ENCODE measurements at places on chromosomes 1 and 21.

DNA sequence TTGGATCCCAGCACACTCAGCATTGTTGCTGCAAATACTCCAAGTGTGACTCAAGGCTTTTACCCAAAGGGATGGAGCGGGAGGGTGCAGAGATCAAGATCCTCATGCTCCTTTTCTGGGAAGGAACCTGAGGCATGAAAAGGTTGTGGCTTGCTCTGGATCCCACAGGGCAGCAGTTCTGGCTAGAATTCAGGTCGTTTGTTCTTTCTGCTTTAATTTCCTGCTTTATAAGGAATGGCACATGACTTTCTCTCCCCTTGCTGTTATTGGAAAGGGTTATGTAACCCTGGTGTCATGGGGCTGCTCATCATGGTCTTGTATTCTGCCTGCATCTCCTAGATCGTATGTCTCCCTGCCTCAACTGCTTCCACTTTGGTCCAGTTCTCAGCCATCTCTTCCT lies 101.6 kb downstream of the NOS1AP start:
- DNase-seq: no peak

DNA sequence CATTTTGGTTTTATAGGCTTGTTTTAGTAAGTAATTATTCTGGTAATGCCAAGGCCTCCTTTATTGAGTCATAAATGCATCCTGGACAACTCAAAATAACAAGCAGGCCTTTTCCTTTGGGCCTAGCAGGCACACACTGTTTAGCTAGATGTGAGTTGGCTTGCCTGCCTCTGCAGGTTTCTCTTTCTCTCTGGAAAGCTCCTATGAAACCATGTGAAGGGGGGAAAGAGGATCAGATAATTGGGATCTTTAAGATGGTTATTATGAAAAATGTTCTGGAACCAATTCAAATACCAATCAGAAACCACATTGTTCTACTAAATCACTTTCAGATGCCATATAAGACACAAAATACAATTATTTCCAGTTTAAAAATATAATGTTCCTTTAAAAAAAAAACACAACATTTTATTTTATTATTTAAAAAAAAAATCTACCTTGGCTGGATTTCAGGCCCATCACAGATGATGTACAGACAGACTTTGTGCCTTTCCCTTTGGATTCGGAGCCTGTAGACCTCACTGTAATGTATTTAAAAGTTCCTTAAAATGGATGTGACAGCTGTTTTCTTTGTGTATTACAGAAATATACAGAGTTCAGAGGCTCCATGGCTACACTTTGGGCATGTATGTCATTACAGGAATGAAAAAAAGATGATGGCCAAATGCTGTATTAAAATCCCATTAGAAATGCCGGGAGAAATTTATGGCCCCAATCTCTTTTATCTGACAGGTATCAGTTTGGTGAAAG lies 80.2 kb downstream of the NTMT2 start:
- no peak for DNase-seq

GRCh38 chr1:101005871-101006270 lies 19.7 kb downstream of the DPH5 start:
- DNase-seq: no peak

- DNase-seq: no peak
These were observed 22.9 kb upstream of the IGSF3 start for GRCh38 chr1:116690396-116690848.

DNA sequence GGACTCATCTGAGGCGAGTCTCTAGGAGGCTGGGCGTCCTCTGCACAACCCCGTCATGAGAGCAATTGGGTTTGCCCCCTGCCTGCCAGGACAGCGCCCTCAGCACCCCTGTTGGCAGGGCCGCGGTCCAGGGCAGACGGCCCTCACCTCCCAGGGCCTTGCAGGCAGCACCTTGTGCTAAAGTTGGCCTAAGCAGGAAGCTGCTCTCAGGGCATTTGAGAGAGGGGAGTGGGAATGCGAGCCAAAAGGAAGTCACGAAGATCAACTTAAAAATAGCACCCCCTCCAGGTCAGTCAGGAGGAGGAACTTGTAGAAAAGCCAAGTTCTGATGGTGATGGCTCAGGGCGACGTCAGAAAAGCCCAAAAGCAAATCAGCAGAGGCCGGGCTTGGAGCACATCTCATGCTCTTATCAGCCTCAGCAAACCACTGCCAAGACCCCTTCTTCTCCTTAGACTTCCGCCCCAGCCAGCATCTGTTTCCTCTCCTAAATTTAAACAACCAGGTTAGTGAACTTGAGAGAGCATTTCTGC lies 12.6 kb upstream of the ADORA3 start:
- no peak for DNase-seq

- DNase-seq: no peak
These were observed 62.4 kb downstream of the TMEM53 start for GRCh38 chr1:44611866-44612265.

DNA sequence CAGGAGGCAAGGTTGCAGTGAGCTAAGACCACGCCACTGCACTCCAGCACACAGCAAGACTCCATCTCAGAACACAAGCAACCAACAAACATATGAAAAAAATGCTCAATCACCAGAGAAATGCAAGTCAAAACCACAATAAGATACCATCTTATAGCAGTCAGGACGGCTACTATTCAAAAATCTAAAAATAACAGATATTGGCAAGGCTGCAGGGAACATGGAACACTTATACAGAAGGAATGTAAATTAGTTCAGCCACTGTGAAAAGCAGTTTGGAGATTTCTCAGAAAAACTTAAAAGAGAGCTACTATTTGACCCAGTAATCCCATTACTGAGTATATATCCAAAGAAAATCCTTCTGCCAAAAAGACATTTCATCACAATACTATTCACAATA lies 27.6 kb upstream of the POGK start:
- no peak for DNase-seq

DNA sequence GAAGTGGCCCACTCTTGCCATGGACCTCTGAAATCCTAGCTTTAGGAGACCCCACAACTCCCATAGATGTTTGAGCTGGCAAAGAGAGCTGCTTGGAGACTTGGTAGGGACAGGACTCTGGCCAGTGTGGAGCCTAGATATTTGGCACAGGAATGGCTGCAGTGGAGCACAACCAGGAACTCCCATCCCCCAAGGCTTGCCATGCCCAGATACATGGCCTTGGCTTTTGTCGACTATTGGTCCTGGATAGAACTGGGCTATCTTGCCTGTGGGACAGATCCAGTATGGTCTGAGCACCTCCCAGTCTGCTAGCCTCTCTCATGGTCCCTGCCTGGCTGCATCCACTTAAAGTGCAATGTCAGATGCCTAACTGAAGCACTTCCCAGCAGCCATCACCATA lies 7.8 kb upstream of the GBP2 start:
- DNase-seq: no peak

- DNase-seq: no peak
These were observed 802.4 kb upstream of the ADGRL4 start for GRCh38 chr1:79808816-79809475.

GRCh38 chr1:234550341-234551031 lies 59.5 kb downstream of the IRF2BP2 start:
- DNase-seq: no peak

DNA sequence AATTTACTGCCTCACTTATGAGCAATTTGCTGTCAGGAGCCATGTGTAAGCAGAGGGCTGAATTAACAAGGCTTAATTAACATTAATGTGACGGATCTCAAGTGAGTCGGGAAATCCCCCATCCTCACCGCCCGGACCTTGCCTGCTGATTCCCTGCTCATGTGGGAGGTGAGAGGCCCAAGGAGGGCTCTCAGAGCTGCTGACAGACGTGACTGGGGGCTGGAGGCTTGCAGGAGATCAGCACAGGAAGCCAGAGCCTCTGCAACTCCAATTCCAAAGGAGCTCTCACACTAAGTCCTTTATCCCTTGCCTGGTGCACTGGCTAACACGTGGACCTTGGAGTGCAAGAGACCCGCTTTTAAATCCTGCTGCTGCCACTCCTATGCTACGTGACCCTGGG lies 19.4 kb downstream of the LRP8 start:
- no peak for DNase-seq

GRCh38 chr1:91687452-91687851 lies 186.8 kb downstream of the CDC7 start:
- no peak for DNase-seq

DNA sequence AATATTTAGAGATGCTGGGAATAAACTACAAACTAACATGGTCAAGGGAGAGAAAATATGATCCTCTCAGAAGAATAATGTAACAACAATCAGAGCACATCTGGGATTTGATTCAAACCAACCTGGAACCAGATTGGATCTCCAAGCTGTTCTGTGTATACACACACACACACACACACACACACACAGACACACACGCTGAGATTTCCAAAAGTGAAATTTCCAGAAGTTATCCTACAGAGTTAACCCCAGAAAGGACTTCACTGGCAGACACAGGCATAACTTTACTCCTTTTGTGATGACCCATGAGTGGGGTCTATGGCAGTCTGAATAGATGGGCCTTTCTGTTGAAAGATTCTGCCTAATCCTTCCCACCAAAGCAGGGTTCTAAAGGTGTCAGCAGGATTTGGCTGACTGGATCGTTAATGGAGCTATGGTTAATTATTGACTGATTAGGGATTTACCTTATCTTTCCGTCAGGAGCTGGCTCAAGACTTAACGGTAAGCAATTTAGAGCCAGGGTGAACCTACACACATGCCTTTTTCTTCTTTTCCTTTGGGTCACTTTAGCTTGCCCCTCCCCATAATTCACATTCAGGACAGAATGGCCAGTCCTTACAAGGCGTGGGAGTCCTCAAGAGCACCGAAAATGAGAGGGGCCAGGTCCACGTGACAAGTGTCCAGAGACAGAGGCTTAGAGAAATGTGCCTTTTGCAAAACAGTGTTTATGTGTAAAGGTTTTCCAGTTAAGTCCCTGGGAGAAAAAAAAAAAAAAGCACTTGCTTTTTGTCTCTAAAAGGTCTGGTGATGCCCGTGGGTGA lies 10.9 kb upstream of the PROX1 start:
- DNase-seq: no peak

- no peak for DNase-seq
These were observed 221.5 kb upstream of the SGIP1 start for GRCh38 chr1:66312271-66312990.

DNA sequence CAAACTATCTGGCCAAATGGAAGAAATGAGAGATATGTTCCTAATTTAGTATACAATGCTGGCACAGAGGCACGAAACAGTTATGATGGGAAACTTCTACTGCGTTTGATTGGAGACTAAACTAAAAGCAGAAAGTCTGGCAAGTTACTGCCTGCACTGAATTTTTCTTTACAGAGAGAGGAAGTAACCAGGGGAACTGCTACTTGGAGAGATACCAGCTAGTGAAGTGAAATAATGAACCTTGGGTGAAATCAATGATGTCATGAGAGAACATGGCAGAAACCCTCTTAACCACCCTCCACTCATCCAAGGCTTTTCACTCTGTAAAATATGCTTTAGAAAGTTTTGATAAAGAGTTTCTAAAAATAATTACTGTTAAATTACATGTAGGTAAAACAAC lies 29.3 kb downstream of the NIBAN1 start:
- DNase-seq: no peak

GRCh38 chr1:115969509-115969908 lies 6.8 kb upstream of the SLC22A15 start:
- DNase-seq: no peak

DNA sequence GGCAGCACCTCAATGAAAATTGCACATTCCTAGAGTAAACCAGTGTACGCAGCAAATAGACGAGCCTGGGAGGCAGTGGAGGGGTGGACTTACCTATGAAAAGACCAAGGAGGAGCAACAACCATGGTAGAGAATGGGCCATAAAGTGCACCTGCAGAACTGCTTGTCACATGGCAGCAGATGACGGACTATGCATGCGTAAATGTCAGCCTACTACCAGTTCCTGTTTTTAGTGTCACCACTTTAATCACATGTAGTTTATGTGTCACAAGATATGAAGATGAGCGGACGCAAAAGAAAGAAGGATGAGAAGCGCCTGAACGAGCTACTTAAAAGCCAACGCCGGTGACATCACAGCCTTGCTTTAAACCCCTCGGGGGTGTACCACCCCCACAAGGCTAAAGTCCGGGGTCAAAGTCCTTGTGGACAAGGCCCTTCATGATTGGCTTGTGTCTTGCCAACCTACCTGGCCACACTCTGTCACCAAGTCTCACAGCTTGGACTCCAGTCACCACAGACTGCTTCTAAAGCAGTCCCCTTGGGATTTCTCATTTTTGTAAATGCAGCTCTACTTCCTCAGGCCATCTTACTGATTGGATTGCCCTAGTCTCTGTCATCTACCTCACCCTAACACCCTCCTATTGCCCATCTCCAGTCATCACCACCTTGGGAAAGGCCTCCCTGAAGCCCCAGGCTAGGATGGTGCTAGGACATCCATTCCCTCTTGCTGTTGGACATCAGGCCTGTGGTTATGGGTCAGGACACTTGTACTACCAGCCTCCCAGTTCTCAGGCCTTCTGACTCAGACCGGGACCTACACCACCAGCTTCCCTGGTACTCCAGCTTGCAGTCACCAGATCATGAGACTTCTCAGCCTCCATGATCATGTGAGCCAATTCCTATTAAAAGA lies 6.0 kb upstream of the LY9 start:
- DNase-seq: no peak

DNA sequence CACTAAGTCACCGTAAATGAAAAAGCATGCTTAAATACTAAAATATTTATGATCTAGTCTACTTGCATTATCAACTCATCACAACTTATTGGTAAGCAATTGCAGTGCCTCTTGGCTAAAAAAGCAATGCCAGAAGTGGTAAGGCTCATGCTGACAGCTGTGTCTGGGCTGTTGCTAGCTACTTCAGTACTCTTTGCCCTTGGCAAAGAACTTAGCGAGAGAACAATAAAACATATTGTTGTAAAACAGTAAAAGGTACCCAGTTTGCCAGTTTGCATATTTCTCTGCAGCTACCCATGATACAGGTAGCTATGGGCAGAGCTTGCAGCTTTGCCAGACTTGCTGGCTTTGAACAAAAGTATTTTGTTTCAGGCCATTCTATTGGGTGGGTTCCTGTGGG lies 73.1 kb downstream of the ATP6V1G3 start:
- DNase-seq: no peak

GRCh38 chr21:38747810-38748209 lies 57.9 kb upstream of the ETS2 start:
- DNase-seq: no peak

DNA sequence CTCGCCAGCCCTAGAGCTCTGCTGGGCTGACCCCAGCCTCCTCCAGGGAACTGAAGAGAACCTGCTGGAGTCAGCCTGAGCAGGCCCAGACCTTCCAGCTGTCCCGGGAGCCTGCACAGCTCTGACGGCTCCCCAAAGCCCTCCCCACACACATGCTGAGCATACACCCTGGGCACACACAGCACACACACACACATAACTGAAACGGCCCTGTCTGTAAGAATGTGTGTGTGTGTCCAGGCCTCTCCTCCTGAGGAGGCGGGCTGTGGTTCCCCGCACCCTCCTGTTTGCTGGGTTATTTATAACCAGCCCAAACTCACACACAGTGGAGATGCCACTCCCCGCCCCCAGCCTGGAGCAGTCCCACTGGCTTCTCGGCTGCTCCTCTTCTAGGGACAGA lies 20.2 kb downstream of the SDC3 start:
- DNase-seq: no peak

GRCh38 chr1:31609514-31610118 lies 7.9 kb upstream of the HCRTR1 start:
- no peak for DNase-seq

DNA sequence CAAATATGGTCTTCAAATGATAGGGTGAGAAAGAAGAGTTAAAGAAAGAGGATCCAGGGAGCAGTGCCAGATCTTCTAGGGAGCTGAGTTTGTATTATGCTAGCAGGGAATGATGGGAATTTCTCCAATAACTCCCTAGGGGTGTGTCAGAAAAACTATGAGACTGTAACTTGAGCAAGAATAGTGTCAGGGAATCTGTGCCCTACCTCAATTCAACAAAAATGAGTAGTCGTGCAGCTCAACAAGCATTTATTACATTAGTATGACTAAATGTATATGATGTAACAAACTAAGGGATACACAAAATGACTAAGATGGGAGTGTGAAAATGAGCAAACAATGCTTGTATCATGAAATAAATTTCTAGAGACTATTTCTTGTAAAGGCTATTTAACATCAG lies 24.2 kb downstream of the SPAG17 start:
- DNase-seq: no peak

All from Panc1 (cell line).